ENCODE measurements at places on chromosomes 1 and 21.
A peak's percentile ranks its signal among the peaks of the same experiment; 100 is the strongest.

- no peak for DNase-seq
Observed at GRCh38 chr1:169018751-169019150, 87.7 kb upstream of the ATP1B1 start.

DNA sequence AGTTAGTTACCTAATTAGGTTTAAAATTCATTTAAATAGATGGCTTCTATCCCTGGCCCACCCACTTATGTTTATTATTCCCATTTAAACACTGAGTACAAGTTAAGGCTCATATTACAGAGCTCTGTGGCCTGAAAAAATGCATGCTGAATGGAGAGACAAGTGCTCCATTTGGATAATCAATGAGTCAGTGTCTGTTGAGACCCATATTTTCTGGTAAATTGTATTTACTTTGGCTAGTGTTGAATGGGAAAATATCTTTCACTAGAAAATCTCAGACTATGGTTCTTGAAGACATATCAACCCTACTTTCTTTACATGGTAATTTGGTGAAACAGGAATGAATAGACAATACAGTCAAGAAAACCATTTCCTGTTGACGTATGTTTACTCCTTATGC is 356.0 kb downstream of the S1PR1 start:
- peak; percentile 57 for DNase-seq

DNA sequence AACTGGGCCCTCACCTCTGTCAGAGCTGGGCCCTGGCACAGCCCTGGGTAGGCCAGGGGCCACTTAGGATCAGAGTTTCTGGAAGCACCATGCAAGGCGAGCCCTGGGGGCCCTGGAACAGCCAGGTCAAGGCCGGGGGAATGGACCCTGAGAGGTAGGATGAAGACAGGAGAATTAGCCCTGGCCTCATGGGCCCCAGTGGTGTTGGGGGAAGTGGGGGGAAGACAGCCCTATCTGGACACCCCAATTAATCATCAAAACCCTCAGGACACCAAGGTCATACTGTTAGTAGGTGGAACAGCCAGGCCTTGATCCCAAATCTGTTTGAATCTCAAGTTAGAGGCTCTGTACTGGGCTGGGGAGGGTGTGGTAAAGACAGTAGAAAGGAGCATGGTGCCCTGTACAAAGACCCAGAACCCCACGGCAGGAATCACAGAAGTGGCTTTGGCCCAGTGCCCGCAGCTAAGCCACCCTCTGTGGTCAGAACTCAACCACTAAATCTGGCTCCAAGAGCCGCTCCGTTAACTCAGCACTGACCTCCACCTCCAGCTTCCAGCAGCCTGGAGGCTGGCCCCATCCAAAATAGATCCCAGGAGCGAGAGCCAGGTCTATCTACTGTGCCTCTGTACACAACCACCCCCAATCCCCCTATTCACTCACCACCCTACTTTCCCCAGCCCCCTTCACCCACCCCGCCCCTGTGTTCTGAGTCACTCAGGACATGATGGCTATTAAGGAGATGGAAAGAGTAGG is 14.0 kb upstream of the TRIM63 start:
- no peak for DNase-seq

- no peak for DNase-seq
Observed at GRCh38 chr1:103180660-103181059, 72.3 kb upstream of the COL11A1 start.

DNA sequence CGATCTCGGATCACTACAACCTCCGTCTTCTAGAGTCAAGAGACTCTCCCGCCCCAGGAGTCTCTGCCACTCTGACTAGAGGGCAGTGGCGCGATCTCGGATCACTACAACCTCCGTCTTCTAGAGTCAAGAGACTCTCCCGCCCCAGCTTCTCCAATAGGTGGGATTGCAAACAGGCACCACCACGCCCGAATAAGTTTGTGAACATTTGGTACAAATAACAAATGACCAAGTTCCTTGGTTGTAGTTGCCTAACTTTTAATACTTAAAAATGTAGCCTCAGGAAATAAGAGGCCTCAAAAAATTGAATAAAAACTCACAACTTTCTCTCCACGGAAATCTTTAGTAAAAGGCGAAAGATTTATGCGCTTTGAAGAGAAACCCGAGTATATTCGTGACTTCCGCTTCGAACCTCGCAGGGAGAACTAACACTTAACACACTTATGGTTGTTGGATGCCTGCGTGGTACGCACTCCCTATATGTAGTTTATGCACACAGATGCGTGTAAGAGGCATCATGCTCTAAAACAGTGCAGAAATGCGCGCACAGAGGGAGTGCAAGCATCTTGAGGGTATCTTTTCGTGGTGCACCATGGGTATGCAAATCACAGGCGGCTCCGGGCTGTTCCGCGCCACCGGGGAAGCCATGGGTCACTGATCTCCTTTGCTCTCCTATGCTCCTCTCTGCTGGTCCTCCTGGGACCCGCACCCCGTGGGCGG is 11.4 kb downstream of the BTBD19 start:
- no peak for DNase-seq

- no peak for DNase-seq
Observed at GRCh38 chr1:59500950-59501742, 204.3 kb downstream of the FGGY start.

Measured in NCI-H1092 treated with DMSO at 0.1 percent for 48 hours (cell line).